Stimulated activated CD8-positive, alpha-beta memory T cell treated with anti-CD3 and anti-CD28 coated beads, Interleukin-15, amount 100 ng/mL, for 24 hours (primary cell): ENCODE measurements at places on chromosomes 16 and 17.

DNA sequence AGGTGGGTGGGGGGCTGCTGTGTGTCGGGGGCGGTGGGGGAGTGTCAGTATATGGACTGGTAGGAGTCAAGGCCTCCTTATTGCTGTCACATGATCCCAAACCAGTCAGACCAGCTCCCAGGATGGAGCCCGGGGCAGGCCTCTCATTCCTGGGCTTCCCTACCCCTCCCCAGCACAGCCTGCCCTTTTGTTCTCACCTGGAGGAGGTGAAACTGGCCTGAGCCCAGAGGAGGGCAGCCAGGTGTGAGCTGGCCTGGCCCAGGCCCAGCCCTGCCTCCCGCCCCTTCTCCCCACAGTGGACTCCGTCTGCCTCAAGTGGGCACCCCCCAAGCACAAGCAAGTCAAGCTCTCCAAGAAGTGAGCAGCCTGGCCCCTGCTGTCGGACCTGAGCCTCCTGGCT is 4.6 kb downstream of the PRSS8 start:
- no peak for DNase-seq

DNA sequence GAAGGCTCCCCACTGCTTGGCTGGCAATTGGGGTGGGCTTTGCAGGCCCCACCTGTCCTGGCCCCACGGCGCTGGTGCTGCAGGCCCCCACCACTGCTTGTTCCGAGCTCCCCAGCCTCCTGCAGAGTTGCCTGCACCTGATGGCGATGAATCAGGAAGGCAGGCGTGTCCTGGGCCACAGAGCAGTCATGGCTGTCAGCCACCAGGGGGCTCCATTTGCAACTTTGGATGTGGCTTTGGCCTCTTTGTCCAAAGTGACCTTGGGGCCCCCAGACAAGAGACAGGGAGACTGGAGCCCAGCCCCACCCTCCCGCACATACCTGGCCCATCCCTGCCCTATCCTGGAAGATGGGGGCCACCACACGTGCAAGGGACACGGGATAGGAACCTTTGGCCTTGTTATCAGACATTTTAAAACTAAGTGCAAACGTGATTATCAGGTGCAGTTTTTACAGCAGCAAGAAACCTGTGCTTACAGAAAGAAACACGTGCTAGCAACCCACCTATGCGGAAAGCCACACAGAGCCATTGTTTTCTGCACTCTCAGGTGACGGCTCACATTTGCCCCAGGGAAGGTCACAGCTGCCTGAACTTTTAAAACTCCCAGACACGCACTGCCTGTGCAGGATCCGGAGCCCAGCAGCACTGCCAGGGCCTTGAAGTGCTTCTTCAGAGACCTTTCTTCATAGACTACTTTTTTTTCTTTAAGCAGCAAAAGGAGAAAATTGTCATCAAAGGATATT is at the start of gene DNASE1:
Gene DNASE1, plus strand, starts transcription at position 443 of the 743 bp plus-strand sequence. CDS start 683 bp downstream, outside the sequence.
- no peak for DNase-seq

- DNase-seq: no peak
These were observed 8.9 kb downstream of the DCAKD start for GRCh38 chr17:45042346-45043120.

- peak; percentile 2 for DNase-seq
These were observed 470 bp downstream of the MLYCD start for GRCh38 chr16:83899272-83899897.

DNA sequence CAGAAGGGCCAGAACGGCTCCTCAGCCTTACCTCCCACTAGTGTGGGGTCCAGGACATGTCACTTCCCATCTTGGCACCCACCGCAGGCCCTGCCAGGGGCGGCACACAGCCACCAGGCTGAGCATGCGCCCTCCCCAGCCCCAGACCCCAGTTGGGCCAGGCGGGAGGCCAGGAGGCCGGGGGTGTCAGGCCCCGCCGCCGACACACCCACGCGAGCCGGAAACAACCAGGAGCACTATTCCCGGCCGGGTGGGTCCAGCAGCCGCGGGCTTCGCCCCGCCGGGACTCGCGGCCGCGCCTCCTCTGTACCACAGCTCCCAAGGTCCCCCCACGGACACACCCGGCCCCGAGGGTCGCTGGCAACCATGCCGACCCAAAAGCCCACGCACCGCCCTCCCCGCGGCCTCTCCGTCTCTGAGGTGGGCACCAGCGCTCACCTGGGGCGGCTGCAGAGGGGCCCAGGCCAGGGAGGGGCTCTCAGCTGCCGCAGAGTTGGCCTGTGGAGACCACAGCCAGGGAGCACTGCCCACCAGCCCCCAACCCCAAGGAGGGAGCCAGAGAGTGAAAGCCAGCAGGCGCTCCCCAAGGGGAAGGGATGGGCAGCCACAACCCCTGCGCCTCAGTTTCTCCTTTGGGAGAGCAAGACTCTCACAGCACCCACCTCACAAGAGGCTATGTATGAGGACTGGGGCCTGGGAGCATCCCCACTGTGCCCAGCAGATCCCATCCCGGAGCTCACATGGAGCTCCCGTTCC is 18.0 kb downstream of the B9D1 start:
- no peak for DNase-seq
